ENCODE measurements at places on chromosomes 12 and 14.

- DNase-seq = peak; percentile 84
Observed at GRCh38 chr12:27014085-27014858, at the start of gene TM7SF3. Gene TM7SF3, minus strand, starts transcription at chr12:27014384. Its CDS starts 216 bp downstream, at chr12:27014168.

DNA sequence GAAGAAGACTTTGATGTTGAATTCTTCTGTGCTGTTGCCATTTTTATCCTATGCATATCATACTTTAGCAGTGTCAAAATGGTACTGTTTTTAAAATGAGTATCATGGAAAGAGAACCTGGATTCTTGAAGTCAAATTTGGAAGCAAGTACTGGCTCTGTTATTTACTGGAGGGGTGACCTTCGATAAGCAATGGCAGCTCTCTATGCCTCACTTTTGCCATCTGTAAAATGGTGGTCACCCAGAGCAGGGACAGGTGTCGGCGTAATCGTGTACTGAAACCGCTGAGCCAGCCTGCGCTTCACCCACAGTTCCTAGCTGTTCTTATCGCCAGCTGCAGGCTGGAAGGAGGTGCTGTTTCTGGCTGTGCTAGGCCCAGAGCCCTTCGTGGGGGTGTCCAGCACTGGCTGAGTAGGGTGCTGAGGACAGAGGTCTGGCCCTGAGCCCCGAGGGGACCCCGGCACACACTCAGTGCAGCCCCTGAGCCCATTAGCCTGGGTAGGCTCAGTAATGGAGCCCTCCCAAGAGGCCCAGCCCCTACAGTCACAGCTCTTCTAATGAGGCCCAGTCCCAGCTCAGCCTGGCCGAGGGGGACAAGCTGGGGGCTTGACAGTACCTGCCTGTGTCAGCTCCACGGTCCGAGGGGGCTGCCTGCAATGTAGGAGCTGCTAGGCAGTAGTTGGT is 183.5 kb downstream of the PHETA1 start:
- no peak for DNase-seq

- DNase-seq = no peak
Observed at GRCh38 chr14:23364164-23365035, 572 bp downstream of the EFS start.

GRCh38 chr12:123829561-123829960 is 67.5 kb downstream of the DNAH10 start:
- no peak for DNase-seq

DNA sequence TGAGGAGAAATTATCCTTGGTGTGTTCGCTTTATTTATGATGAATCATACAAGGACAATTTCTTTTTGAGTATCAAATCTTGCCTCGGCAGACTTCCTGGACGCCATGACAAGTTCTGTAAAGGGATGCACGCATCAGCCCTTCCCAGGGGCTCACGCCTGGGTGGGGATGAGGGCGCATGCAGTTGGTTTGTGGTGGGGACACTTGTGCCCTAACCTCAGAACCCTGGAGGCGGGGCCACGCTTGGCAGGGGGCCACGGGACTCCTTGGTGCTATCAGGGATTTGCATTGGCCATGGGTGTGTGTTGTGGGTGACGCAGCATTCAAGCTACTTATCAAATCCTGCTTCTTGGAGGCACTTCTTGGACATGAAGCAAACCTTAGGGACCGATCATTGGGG is 143.8 kb upstream of the RTL1 start:
- no peak for DNase-seq

DNA sequence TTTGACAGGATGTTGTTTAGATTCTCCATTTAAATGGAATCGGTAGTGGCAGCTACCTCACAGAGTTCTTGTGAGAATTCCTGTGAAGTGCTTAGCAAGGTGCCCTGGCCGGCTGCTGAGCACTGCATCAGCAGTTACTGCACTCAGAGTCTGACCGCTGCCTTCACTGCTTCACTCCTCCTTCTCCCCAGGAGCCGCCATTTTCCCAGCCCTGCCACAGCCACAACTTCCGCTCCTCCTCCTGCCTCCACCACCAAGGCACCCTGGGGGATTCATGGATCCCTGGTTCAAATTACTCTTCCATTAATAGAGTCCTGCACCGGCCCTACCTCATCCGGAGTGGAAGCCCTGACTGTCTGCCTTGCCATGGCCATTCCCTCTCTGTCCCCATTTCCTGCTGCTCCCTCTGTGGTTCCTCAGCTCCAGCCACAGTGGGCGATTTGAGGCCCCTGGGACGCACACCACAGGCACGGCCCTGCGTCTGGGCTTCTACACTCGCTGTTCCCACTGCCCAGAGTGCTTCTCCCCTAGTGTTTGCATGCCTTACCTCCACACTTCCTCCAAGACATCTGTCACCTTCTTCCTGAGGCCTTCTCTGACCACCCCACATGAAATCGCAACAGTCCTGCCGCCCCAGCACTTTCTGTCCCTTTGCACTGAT is 210.3 kb downstream of the IPO8 start:
- DNase-seq = no peak

- DNase-seq = no peak
Observed at GRCh38 chr12:123497065-123497464, 36.5 kb downstream of the RILPL1 start.

DNA sequence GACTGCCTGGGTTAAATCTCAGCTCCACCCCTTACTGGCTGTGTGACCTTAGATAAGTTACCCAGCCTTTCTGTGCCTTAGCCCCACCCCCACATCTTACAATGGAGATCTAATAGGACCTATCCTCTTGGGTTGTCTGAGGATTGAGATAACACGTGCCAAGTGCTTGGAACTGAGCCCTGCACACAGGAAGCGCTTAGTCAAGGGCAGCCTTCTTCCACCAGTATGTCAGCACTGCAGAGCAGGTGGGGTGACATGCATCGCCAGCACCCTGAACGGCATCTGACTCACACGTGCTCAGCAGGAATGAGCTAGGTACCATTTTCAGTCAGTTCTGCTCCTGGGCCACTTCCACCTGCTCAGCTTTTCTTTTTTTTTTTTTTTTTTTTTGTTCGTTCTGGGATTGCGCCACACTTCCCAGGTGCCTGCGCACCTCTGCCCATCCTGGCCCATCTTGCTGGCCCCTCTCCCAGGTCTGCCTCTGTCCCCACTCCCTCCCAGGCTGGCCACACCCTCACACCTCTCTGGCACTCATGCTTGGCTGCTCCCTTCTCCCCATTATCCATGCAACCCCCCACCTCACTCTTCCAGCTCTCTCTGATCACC is 19.6 kb downstream of the LGMN start:
- DNase-seq = peak; percentile 27

GRCh38 chr14:65866448-65866847 is 453.9 kb downstream of the FUT8 start:
- no peak for DNase-seq

GRCh38 chr12:104734541-104735095 is 223.5 kb downstream of the SLC41A2 start:
- no peak for DNase-seq

GRCh38 chr12:108060067-108060466 is 69.0 kb upstream of the WSCD2 start:
- no peak for DNase-seq

GRCh38 chr12:124391340-124392261 is 96.7 kb downstream of the RFLNA start:
- peak; percentile 11 for DNase-seq

- no peak for DNase-seq
Observed at GRCh38 chr12:5888816-5889315, 56.2 kb downstream of the ANO2 start.

DNA sequence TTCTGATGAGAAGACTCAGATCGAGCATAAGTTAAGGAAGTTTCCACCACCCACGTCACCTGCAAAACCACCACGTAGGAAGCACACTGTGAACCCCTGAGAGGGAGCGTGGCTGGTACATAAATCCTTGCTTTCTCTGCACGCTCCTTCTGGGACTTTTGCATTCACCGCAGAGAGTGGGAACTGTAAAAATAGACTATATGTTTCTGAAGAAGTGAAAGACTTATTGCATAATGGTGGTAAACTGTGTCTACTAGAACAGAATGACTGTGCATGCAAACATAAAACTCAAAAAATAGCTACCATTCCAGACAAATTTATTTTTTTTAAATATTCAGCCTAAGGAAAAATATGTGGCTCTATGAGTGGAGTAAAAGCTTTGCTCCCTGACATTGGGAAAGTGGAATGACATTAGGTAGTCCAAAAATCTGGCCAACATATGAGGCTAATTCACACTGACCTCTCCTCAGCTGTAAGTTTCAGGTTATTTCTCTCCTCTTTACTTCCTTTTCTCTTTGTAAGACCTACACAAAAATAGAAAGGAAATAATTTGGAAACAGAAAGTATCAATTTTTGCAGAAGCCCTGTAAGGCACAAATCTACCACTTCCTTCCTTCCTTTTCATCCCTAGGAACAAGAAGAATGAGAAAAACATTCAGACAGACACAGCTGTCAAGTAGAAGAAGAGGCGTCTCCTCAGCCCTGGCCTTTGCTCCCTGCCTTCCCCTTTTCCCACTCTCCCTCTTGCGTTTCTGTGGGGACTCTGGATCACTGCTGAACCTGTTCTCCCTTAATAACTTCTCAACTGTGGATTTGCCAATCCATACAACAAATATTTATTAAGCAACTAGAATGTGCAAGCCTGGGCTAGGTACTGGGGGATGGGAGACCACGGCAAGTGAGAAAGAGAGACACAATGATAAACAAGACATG is 264.3 kb upstream of the FOXN3 start:
- no peak for DNase-seq

DNA sequence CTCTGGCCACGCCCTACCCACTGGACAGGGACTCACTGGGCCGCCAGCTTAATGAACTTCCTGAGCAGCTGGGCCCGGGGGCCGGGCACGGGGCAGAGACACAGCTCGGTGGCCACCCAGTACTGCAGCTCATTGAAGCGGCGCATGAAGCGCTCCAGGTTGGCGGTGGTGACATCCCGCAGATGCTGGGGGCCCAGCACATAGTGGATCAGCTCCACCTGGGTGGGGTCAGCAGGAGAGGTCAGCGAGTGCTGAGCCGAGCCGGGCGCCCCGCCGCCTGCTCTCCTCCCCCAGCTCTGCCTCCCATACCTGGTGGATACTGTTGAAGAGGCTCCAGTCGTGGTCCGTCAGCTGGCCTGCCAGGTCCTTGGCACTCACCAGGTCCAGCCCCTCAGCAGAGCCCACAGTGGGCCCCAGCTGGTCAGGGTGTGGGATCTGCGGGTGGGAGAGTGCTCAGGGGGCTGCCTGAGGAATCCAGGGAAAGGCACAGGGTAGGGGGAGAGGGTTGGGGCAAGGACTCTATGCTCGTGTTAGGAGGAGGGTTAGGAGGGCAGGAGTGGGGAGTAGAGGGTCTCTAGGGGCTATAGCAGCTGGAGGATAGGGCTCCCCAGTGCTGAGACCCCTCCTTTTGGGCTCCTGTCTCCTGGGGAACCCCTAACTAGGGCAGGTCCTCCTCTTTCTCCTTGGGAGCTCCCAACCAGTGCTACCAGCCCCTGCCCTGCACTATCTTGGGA is 15.5 kb upstream of the ENDOU start:
- peak; percentile 58 for DNase-seq

DNA sequence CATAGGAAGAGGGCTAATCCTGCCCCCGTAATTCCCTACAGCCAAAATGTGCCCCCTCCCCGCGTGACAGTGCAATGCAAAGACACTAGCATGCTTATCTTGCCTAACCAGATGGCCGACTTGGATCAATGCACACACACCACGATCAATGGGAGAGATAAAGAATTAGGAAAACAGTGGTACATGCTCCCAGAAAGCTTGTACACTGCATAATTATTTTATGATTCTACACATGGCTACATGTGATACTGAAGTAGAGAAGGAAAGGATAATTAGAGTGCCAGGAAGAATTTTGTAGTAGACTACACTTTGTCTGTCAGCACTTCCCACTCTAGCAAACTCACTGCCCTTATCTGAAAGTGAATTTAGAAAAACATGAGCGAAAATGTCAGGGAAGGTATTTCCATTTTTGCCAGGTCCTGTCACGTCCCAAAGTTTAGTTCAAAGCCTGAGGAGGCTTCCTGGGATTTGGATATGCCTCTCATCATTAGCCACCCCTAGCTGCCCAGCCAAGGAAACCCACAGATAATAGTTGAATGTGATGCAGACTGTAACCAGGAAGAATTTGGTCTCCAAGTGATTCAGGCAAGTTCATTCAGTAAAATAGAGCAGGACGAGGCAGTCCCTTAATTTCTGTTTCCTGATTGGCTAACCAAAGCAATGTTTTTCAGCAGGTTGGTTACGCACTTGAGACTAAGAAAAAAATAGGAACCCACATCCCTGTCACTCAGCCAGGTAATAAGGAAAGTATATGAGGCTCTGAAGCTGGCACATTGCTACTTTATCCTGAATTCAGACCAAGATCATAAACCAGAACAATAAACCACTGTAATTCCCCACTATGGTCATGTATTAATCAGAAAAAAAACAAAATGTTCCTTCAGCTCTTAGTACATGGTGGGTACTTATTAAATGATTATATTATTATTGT is 199.6 kb upstream of the OTX2 start:
- no peak for DNase-seq

- DNase-seq = no peak
Observed at GRCh38 chr12:70876952-70877351, 43.6 kb downstream of the PTPRR start.

- DNase-seq = peak; percentile 23
Observed at GRCh38 chr14:91509083-91509877, 830 bp downstream of the PPP4R3A start.

GRCh38 chr12:47312808-47313426 is 233.2 kb upstream of the AMIGO2 start:
- no peak for DNase-seq
